ENCODE measurements at places on chromosomes 1 and 21.
A peak's percentile ranks its signal among the peaks of the same experiment; 100 is the strongest.

DNA sequence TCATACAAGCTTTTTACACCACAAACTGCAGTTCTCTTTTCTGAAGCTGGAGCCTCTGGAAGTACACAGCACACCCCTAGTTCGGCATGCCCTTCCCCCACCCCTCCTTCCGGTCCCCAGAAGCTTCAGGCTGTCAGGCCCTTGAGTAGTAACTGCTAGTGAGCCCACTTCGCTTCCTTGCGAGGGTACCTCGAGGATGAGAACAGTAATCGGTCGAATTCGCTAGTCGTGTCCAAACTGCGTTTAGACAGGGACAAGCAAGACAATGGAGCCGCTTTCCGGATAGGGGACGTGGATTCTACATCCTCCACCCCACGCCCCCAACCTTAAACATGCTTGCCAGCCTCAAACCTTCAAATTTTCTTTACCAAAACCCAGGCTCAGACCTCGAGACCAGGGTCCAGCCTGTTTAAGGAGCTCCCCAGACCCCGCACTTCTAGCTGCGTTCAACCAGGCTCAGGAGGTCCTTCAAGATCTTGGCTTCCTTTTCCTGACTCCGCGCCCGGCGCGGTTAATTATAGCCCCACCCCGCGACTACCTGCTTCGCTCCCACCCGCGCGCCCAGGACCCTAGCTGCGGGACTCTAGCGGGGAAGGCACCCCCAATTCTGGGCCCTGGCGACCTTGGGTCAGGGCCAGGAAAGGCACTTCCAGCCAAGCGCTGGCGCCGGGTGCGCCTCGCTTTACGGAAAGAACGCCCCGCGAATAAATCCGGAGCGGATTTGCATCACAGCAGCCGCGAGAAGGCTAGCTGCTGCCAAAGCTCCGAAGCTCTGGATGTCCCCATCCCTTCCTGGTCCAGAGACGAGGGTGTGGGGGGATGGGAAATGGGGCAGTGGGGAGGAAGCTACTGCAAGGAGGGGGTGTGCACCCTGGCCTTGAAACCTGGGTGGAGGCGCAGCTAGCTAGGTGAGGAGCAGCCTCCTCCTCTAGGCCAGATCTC lies 8.1 kb upstream of the TSPAN1 start:
- peak; percentile 31 for DNase-seq

GRCh38 chr1:186104459-186104858 lies 270.6 kb downstream of the TPR start:
- no peak for DNase-seq

DNA sequence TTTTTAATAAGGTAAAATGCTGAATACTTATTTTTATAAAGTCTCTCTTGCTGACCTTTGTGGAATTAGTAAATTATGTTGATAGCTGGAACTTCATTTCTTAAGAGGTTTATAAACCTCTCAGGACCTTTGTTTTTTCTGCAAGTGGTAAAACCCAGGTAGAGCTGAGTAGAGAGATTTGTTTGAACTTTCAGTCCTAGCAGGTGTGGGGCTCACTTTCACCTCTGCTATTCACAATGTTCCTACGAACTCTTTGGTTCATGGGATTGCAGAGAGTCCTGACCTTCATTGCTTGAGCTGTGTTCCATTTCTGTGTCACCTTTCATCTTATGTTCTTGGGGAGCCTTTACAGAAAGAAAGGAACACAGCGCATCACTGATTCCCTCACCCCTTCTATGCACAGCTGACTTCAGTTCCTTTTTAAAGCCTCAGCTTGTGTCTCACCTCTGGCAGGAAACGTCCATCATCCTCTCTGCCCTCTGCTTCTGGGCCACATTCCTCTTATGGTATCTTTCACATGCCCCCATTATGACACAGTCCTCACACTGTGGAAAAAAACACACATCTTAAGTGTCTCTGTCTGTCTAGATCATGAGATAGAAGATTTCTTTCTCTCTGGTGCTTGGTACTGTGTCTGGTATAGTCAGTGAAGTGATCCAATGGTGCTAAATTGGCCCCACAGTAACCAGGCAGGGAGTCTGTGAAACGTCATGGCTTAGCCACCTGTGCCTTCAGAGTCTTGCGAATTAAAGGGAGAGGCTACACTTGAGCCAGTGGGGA lies 262.5 kb upstream of the B3GALT2 start:
- no peak for DNase-seq

- no peak for DNase-seq
Measured at GRCh38 chr1:61337037-61337436, 254.7 kb downstream of the NFIA start.

DNA sequence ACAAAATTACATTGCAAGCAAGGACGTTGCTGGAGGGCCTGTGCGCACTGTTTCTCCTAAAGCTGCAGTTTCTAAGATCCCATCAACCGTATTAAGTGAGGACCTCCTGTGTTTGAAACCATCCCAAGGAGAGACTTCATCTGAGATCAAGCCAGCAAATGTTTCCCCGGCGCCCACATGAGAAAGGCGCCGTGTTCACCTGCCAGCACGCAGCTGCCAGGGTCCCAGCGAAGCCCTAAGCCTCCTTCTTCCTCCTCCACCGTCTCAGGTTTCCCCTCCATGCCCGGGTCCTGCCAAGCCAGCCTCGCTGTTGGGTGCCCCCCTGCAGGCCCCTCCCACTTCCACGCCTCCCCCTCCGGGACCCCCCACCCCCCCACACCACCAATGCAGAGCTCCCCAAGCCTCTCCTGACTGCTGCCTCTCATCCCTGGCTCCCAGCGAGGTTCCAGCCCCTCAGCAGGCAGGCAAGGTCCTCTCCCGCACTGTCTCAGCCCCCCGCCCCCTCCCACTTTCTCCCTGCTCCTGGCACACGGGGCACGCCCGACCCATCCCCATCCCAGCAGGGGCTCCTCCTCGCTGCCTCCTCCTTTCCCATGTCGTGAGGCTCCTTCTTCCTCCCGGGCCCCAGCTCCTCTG lies 8.6 kb upstream of the TFF1 start:
- DNase-seq = no peak

DNA sequence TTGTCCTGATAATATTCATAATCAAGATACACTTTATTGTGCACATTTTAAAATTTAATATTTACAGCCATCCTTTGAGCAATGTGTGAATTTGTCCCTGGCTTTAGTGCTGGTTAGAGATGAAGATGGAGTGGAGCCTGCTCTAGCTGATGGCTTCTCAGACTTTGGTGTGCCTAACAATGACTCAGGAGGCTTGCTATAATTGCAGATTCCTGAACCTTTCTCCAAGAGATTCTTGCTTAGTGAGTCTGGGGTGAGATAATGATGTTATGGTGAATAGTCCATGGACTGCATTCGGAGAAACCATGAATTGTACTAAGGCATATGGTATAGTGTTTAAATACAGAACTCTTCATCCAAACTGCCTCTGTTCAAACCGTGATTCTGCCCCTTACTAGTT lies 307.1 kb downstream of the PAPPA2 start:
- DNase-seq = no peak

DNA sequence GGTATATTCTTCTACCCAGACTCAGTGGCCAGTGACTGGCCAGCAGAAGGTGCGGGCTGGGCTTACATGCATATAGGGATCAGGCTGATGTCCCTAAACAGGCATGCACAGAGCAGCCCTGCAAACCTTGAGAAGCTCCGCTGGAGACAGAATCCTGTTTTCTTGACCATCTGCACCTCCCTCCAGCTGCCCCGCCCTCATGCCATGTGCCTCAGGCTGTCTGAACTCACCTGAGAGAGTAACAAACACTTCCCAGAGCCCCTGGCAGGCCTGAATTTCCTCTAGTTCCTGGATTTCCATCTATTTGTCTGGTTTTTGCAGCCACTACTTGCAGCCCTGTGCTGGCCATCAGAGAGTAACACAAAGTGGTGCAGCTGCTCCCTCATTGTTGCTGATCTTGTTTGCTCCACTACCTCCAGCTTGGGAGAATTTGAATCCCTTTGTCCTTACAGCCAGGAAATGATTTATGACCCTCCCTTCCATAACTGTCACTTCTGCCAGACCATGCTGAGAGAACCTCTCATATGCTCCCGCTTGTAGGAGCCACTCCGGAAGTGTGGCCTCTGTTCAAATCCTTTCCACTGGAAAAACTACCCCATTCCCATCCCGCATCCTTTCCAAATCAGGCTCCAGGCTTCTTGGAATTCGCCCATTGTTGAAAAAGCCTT lies 113.6 kb downstream of the NMNAT2 start:
- no peak for DNase-seq

- no peak for DNase-seq
Measured at GRCh38 chr1:174654560-174654959, 206.8 kb downstream of the GPR52 start.

DNA sequence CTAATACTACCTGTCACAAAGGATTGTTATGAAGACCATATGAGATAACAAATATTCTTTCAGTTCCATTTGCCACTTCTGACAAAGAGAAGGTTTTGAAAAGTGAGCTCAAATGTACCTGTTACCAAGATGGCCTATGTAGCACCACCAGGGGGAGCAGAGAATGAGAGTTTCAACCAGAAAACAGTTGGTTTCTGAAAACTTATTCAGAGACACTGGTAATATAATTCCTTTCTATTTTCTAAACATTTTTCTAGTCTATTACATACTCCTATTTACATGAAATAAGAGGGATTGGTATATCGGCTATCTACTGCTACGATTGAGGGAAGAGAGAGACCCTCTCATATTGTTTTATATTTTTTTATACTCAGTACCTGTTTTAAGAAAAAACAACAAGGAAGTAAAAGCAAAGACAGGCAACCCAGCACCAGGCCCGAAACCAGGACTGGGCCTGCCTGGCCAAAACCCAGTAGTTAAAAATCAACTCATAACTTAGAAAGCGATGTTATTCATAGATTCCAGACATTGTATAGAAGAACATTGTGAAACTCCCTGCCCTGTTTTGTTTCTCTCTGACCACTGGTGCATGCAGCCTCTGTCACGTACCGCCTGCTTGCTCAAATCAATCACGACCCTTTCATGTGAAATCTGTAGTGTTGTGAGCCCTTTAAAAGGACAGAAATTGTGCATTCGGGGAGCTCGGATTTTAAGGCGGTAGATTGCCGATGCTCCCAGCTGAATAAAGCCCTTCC lies 48.3 kb downstream of the IL23R start:
- no peak for DNase-seq

DNA sequence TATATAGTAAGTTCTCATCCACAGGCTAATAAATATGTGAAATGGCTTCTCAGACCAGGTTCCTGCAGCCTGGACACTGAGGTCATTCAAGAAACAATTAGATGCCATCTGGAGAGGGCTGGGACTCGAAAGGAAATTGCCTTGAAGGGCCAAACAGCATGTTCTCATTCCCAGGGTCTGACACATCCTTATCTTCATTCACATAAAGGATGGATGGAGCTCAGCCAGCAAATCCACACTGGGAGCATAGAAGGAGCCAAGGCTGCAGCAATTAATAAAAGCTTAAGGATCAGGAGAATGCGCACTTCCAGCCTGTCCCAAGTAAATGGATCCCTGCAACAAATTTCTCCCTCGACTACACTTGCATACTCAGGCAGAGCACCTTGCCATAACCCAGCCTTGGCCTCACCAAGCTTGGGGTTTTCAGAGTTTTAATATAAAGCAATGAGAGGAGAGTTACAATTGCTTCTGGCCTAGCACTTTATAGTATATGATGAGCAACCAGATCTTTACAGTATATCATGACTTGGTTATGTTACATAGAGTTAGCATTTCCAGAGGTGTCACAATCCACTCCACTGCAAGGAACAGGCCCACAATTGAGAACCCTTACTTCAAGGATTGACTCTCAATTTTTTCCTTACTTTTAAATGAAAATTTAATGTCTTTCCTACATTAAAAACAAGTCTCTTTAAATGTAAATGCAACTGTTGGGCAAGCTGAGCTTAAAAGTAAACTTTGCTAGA lies 55.9 kb downstream of the BCAR3 start:
- DNase-seq = no peak

GRCh38 chr21:46190491-46191131 lies 6.4 kb upstream of the SPATC1L start:
- DNase-seq = no peak

GRCh38 chr1:78177708-78178270 lies 132.0 kb downstream of the GIPC2 start:
- DNase-seq = no peak

- no peak for DNase-seq
Measured at GRCh38 chr1:47866601-47867437, 130.4 kb downstream of the TRABD2B start.

DNA sequence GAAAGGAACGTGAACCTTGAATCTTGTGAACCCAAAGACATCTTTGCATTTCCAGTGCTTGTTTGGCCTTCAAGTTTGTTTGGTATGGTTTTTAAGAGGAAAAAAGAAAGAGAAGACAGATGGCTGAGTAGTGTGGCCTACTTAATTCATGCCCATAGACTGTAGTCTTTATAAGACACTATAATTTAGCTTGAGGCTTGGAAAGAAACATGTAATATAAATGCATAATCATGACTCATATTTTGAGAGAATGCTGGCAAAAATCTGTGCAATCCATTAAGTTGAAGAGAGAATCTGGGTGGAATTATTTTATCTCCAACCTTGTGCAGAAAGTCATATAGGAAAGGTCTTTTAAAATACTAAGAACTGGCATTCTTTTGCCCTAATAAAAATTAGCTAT lies 179.3 kb downstream of the SIPA1L2 start:
- no peak for DNase-seq

- DNase-seq = no peak
Measured at GRCh38 chr1:8083739-8084484, 57.8 kb upstream of the ERRFI1 start.

DNA sequence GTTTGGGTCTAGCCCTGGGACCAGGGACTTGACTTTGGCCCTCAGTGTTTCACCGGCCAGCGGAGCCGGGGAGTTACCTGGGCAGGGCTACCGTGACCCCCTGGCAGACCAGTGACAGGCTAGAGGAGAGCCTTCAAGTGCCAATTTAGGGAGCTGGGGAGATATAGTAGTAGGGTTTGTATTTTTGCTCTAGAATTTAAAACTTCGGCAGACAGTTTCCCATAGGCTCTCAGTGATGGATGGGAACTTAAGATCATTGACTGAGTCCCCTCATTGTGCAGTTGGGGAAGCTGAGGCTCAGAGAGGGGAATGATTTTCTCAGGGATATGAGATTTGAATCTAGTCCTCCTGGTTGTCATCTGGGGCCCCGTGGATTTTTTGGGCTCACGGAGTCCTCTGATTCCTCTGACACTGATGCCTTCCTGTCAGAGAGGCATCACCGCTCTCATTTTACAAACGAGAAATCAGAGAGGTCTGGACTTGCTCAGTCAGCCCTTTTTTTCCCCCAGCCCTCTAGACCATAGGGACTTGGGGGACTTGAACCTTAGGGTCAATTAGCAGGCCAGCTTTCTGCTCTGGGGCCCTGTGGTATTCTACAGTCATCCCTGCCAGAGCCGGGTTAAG lies 58.3 kb upstream of the ACOT11 start:
- DNase-seq = no peak

GRCh38 chr21:43877936-43878575 lies 13.0 kb downstream of the AGPAT3 start:
- no peak for DNase-seq

- DNase-seq = no peak
Measured at GRCh38 chr1:94160811-94161210, 39.9 kb upstream of the ABCA4 start.

DNA sequence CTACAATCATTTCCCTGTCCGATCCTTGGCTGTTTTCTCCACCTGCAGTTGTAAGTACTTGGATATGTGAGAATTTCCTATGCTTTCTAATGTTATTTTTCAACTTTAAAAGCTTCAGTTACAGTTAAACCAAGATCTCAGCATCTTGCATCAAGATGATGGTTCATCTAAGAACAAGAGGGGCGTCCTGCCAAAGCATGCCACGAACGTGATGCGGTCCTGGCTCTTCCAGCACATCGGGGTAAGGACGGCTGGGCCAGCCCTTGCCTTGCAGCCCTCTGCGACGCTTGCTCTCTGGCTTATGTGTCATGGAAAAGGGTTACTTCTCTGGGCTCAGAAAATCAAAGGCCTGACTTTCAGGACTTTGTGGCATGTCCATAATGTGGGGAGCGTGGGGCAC lies 46.8 kb downstream of the PKNOX1 start:
- no peak for DNase-seq

All from activated B cell treated with CpG ODN at 0.5 μM for 24 hours (primary cell).